ENCODE measurements at places on chromosomes 7 and 10. TPM values are rescaled to one million over a fixed set of nuclear protein-coding genes. Genes with fewer than 3 reads are reported as not detected.

GRCh38 chr7:55490099-55490498 is 82.2 kb downstream of the VOPP1 start:
- no peak overlapping the region for H3K4me3 ChIP-seq
- no peak overlapping the region for H3K27ac ChIP-seq
- H3K27me3 ChIP-seq: no peaks in the 10 kb centered on the region

DNA sequence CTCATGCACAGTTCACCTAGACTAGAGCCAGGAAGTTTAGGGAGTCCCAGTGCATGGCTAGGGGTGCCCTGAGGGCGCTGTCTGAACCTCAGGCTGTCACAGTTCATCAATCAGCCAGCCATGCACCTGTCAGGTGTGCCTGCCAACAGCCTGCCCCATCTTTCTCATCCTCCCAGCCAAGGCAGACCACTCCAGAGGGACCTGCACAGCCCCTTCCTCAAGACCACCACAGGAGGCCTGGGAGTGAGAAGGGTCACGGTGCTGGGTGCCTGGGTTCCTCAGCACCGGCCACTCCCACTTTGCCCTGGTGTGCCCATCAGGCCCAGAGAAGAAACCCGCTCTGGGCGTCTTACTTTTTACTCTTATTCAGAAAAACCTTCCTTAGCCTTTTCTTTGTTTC is 8.4 kb downstream of the ATP6V1F start:
- H3K27ac ChIP-seq: no peak overlapping the region
- H3K36me3 ChIP-seq: no peaks in the 10 kb centered on the region
- no peak for DNase-seq

DNA sequence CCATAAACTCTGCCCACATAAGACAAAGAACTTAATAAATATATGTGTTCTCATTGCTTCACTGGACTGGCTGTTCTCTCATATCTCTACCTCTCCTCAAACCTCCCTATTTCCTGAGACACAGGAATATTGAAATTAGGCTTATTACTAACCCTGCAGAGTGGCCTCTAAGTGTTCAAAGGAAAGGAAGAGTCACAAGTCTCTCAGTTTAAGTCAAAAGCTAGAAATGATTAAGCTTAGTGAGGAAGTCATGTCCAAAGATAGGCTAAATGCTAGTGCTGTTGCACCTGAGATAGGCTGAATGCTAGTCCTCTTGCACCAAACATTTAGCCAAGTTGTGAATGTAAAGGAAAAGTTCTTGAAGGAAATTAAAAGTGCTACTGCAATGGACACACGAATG is 41.1 kb downstream of the GNAI1 start:
- no peaks in the 10 kb centered on the region for H3K27me3 ChIP-seq
- no peak for DNase-seq
- peaks cover 48% of the 10 kb centered on the region for H3K4me1 ChIP-seq
- H3K36me3 ChIP-seq: no peaks in the 10 kb centered on the region
- no peak overlapping the region for H3K27ac ChIP-seq
- H3K4me3 ChIP-seq: no peak overlapping the region

DNA sequence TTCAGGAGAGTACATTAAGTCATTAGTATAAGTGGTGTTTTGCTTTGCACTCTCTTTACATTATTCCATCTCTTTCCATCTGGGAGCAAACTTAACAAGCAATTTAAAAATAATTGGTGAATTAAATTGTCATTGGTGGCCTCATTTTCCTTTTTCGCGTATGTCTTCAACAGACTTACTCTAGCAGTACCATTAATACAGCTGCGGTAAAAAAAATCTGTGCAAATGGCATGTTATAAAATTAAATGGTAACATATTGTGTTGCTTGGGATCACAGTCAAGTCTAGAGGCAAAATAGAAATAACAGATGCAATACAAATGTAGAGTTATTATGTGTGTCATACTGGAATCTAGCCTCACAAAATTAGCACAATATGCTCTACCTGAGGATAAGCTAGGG is 322.4 kb downstream of the PCDH15 start:
- no peaks in the 10 kb centered on the region for H3K36me3 ChIP-seq
- no peaks in the 10 kb centered on the region for H3K27me3 ChIP-seq
- DNase-seq: no peak
- peaks cover 22% of the 10 kb centered on the region for H3K4me1 ChIP-seq
- H3K4me3 ChIP-seq: no peak overlapping the region
- H3K27ac ChIP-seq: no peak overlapping the region

DNA sequence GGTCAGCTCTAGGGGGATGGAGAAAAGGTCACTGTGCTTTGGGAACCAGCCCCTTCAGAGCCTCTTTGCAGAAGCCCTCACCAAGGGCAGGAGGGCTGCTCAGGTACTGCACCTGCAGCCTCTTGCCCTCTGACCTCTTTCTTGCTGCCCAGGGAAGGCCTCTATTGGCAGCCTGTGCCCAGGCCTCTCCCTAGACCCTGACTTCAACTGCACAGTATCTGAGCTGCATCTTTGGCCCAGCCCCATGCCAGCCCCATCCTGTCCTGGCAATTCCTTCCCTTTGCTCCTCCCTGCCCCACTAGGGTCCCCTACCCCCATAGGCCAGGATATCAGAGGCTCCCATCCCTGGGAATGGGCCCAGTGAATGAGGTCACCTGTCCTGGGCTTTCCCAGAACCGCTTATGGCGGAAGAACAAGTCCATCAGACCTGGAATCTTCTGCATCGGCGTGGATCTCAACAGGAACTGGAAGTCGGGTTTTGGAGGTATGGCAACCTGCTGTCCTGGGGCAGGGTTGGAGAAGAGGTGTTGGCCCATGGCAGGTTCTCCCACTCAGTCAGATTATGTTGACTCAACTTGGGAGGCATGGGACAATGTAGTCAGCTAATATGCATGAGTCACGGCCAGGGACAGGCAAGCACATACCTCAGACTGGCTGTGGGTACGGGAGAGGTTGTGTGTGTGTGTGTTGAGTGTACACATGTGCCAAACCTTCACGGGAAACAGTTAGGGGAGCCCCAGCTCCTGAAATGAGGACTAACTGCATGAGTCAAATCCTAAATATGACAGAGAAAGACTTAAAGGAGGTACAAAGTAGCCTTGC is 17.1 kb upstream of the CPA1 start:
- no peak overlapping the region for H3K27ac ChIP-seq
- H3K36me3 ChIP-seq: no peaks in the 10 kb centered on the region
- H3K4me1 ChIP-seq: peaks cover 5% of the 10 kb centered on the region
- DNase-seq: no peak
- no peak overlapping the region for H3K4me3 ChIP-seq

DNA sequence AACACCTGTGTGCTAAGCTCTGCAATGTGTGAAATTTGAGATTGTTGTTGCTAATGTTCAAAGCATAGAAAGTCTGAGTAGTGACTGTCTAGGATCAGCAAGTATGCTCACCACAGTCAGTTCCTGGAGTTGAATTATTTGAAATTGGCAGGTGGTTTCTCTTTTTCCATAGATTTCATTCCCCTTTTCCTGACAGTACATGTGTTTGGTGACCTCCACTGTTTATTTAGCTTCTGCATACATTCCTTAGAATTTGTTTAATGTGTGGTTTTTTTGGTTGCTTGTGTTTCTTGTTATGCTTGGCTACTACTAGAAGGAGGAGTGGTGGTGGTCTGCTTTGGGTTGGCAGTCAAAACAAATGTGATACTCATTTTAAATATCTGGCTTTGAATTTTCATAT is 52.3 kb downstream of the FOXP2 start:
- no peak overlapping the region for H3K27ac ChIP-seq
- no peak overlapping the region for H3K4me3 ChIP-seq
- no peaks in the 10 kb centered on the region for H3K4me1 ChIP-seq
- H3K27me3 ChIP-seq: no peaks in the 10 kb centered on the region
- H3K36me3 ChIP-seq: no peaks in the 10 kb centered on the region

- DNase-seq: no peak
- H3K4me3 ChIP-seq: no peak overlapping the region
- no peaks in the 10 kb centered on the region for H3K27me3 ChIP-seq
- no peak overlapping the region for H3K27ac ChIP-seq
- no peaks in the 10 kb centered on the region for H3K4me1 ChIP-seq
These were observed 54.3 kb downstream of the ERCC6 start for GRCh38 chr10:49484486-49485235.

GRCh38 chr10:133122171-133122935 is 34.6 kb downstream of the ADGRA1 start:
- H3K36me3 ChIP-seq: no peaks in the 10 kb centered on the region
- H3K4me3 ChIP-seq: no peak overlapping the region
- no peak for DNase-seq
- no peaks in the 10 kb centered on the region for H3K27me3 ChIP-seq
- H3K4me1 ChIP-seq: no peaks in the 10 kb centered on the region

DNA sequence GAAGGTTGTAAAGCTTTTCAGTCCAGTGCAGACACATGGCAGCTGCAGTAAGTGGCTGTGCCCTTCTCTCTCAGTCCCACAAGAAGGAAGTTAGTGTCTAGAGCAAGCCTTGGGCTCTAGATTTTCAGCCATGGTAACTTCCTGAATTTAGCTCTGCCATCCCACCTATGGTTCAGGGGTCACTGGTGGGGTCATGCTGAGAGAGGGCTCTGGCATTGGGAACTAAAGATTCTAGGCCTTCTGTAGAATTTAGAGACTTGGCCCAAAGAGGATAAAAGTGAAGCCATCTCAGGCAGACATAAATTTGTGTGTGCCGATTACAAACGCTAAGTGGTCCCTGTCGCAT is 113.5 kb downstream of the COL13A1 start:
- H3K4me3 ChIP-seq: no peak overlapping the region
- H3K36me3 ChIP-seq: no peaks in the 10 kb centered on the region
- H3K27ac ChIP-seq: no peak overlapping the region
- no peak for DNase-seq
- no peaks in the 10 kb centered on the region for H3K27me3 ChIP-seq

GRCh38 chr10:132593900-132594876 is 56.6 kb downstream of the INPP5A start:
- H3K27me3 ChIP-seq: no peaks in the 10 kb centered on the region
- H3K27ac ChIP-seq: no peak overlapping the region
- DNase-seq: no peak

GRCh38 chr7:32154797-32155196 is 84.6 kb upstream of the PDE1C start:
- no peak overlapping the region for H3K27ac ChIP-seq
- no peaks in the 10 kb centered on the region for H3K27me3 ChIP-seq
- H3K4me1 ChIP-seq: no peaks in the 10 kb centered on the region
- DNase-seq: no peak

DNA sequence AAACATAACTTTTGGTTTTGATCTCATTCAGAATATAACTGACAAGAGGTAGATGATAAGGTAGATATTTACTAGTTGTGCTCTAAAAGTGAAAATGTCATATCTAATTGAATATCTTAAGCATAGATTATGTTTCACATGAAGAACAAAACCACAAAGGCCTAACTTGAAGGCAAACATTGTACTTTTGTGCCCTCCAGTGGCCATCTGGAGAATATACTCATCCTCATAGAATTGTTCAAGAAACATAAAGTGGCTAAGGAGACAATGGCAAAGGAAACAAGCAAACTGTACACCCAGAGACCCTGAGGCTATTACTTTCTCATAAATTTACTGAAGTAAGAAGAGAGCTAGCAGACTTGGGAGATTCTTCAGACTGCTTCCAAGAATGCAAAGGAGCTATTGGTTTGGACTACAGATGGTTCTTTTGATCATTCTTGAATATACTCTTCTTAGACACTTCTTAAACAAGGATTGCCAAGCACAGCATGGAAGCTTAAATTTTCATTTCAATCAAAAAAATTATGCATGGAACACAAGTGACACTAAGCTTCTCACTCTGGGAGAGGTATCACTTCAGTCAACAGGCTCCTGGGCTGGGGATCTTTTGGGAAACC is 98.2 kb upstream of the DKK1 start:
- H3K4me1 ChIP-seq: peaks cover 57% of the 10 kb centered on the region
- peak; percentile 79 for DNase-seq
- H3K36me3 ChIP-seq: no peaks in the 10 kb centered on the region
- no peak overlapping the region for H3K27ac ChIP-seq
- H3K27me3 ChIP-seq: no peaks in the 10 kb centered on the region

DNA sequence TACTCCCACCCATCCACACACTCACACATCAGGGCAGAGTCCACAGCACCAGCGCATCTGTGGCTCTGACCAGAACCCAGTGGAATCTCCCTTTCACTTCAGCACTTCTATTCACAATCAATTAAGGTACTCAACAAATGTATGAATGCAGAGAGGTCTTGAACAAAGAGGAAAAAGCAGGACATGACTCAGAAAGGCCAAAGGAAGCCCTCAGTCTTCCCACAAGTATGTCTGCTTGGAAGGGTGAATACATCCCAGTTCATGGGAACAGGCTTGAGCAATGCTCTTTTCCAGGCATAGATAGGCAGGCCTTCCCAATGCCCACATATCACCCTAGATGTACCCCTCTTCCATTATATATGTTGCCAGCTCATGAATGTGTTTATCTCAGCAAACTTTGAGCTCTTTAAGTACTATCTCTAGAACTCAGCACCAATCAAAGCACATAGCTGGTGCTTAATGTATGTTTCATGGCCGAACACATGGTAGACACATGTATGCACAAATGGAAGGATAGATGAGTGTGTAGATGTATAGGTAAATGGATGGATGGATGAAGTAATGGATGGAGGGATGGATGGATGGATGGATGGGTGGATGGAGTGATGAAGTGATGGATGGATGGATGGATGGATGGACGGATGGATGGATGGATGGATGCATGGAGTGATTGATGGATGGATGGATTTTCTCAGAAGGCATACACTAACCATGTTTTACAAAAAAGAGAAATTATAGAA is 507.6 kb downstream of the GRID1 start:
- no peaks in the 10 kb centered on the region for H3K4me1 ChIP-seq
- no peaks in the 10 kb centered on the region for H3K36me3 ChIP-seq
- H3K4me3 ChIP-seq: no peak overlapping the region
- no peaks in the 10 kb centered on the region for H3K27me3 ChIP-seq
- no peak overlapping the region for H3K27ac ChIP-seq
- DNase-seq: no peak

DNA sequence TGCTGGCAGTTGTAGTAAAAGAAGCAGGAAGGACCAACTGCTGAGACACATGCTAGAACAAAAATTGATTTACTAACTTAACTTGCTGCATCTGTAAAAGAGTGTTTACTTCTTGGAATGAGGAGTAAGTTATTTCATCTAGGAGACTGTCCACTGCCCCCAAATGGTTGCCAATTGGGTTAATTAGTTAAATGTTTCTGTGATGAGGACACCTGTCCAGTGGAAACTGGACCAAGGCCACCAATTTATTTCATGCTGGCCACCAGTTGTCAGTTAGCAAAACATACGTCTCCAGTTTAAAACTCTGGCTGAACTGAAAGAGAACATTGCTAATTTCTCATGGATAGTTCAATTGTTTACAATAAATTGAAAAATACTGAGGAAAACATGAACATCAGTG is 191.7 kb downstream of the PPP1R9A start:
- no peaks in the 10 kb centered on the region for H3K36me3 ChIP-seq
- no peaks in the 10 kb centered on the region for H3K27me3 ChIP-seq
- H3K4me3 ChIP-seq: no peak overlapping the region

GRCh38 chr10:49798275-49798674 is 36.2 kb upstream of the OGDHL start:
- H3K36me3 ChIP-seq: no peaks in the 10 kb centered on the region
- H3K4me1 ChIP-seq: no peaks in the 10 kb centered on the region
- H3K27ac ChIP-seq: no peak overlapping the region
- DNase-seq: no peak

The C10orf90 gene
- total RNA-seq: 0.43 TPM

The AMZ1 gene
- total RNA-seq: 0.73 TPM

The ADRB1 gene
- 0.24 TPM for total RNA-seq

The RBM20 gene
- 0.04 TPM for total RNA-seq
